ENCODE measurements at places on chromosomes 3 and 15. TPM values are rescaled to one million over a fixed set of nuclear protein-coding genes. Genes with fewer than 3 reads are reported as not detected.

DNA sequence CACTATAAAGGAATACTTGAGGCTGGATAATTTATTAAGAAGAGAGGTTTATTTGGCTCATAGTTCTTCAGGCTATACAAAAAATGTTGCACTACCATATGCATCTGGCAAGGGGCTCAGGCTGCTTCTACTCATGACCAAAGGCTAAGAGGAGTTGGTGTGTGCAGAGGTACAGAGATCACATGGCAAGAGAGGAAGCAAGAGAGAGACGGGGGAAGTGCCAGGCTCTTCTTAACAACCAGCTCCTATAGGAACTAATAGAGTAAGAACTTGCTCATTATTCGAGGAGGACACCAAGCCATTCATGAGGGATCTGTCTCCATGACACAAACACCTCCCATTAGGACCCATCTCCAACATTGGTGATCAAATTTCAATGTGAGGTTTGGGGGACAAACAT is 6.0 kb upstream of the FNDC3B start:
- no peak for DNase-seq
- no peak overlapping the region for H3K4me3 ChIP-seq
- H3K4me1 ChIP-seq, result no peaks in the 10 kb centered on the region
- H3K27ac ChIP-seq, result no peak overlapping the region

DNA sequence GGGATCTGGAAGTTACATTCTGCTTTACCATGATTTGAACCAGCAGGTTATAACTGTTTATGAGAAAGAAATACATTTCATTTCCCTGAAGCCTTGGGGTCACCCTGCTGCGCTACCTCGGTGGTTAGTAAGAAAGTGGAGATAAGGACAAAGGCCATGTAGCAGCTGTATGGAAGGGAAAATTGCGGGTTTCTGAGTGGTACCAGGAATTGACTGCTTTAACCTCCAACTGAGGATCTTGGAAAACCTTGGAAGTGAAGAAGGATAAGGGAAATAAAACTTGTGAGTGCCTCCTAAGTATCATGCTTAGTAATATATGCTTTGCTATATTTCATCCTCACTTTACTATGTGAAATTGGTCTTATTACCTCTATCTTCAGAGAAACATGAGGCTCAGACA is 76.1 kb upstream of the GAP43 start:
- no peaks in the 10 kb centered on the region for H3K36me3 ChIP-seq
- H3K4me3 ChIP-seq, result no peak overlapping the region
- no peak overlapping the region for H3K27ac ChIP-seq

- H3K27ac ChIP-seq, result peak overlapping the region; percentile 69
- H3K4me3 ChIP-seq, result no peak overlapping the region
- DNase-seq, result no peak
Measured at GRCh38 chr15:69713726-69714559, 261.3 kb downstream of the RPLP1 start.

Gene CLDND1
- total RNA-seq, result 72.5 TPM

- H3K27ac ChIP-seq, result no peak overlapping the region
- H3K4me1 ChIP-seq, result peaks cover 23% of the 10 kb centered on the region
- no peak for DNase-seq
- H3K36me3 ChIP-seq, result no peaks in the 10 kb centered on the region
- no peak overlapping the region for H3K4me3 ChIP-seq
Measured at GRCh38 chr15:48802867-48803266, 8.0 kb downstream of the CEP152 start.

DNA sequence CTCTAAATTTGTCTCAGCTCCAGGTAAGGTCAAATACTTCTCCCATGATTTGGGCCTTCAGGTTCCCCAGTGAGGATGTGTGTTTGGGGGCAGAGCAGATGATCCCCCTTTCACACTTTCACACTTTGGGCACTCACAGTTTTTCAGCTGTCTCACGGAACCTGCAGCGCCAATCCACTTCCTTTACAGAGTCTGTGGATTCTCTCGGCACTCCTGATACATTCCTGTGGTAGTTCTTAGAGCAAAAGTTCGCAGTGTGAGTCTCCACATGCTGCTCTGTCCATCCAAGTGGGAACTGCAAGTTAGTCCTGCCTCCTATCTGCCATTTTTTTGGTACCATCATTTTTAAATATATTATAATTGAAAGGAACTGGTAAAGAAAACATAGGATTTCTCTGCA is 20.2 kb upstream of the CPOX start:
- no peaks in the 10 kb centered on the region for H3K4me1 ChIP-seq
- H3K27me3 ChIP-seq, result no peaks in the 10 kb centered on the region
- no peak overlapping the region for H3K27ac ChIP-seq
- H3K36me3 ChIP-seq, result no peaks in the 10 kb centered on the region
- DNase-seq, result no peak
- no peak overlapping the region for H3K4me3 ChIP-seq
